Neural crest cell (in vitro differentiated cells): ENCODE measurements at places on chromosomes 1 and 21. TPM values are rescaled to one million over a fixed set of nuclear protein-coding genes. Genes with fewer than 3 reads are reported as not detected.

Gene FAM72C
- total RNA-seq, result 5.1 and 7.1 TPM in 2 replicates

Gene NR0B2
- not detected in 2 replicates for total RNA-seq

Gene KRTAP22-1
- not detected in 2 replicates for total RNA-seq

Gene CFAP141
- total RNA-seq, result not detected in 2 replicates

Gene CLDN19
- 0.14 and 0.19 TPM in 2 replicates for total RNA-seq

Gene ZYG11A
- total RNA-seq, result 0.14 and 0.19 TPM in 2 replicates

Gene IL22RA1
- total RNA-seq, result not detected in 2 replicates

Gene RGSL1
- not detected in 2 replicates for total RNA-seq

GRCh38 chr1:166730299-166730888 lies 108.9 kb upstream of the POGK start:
- no peaks in the 10 kb centered on the region for H3K27me3 ChIP-seq
- no peak for DNase-seq
- H3K36me3 ChIP-seq, result no peaks in the 10 kb centered on the region
- no peaks in the 10 kb centered on the region for H3K4me1 ChIP-seq
- no peak overlapping the region for H3K4me3 ChIP-seq
- H3K27ac ChIP-seq, result no peak overlapping the region

DNA sequence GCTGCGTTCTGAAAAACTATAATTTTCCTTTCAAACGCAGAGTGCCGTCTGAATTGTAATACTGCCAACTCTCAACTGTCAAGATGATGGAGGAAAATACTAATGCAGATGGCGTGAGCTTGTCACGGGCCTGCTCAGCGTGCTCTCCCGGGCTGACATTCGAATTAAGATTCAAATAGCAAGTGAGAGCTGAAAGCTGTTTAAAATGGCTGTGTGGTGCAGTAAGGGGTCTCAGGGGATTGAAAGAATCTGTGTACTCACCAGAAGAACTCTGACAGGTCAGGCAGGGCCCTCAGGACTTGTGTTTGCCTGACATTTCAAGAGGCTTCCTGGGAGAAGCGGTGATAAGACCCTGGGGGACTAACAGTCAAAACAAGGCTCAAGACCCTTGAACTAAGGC lies 33.1 kb downstream of the ZMYND12 start:
- H3K27me3 ChIP-seq, result no peaks in the 10 kb centered on the region
- no peak for DNase-seq
- no peaks in the 10 kb centered on the region for H3K36me3 ChIP-seq
- H3K4me1 ChIP-seq, result peaks cover 6% of the 10 kb centered on the region

DNA sequence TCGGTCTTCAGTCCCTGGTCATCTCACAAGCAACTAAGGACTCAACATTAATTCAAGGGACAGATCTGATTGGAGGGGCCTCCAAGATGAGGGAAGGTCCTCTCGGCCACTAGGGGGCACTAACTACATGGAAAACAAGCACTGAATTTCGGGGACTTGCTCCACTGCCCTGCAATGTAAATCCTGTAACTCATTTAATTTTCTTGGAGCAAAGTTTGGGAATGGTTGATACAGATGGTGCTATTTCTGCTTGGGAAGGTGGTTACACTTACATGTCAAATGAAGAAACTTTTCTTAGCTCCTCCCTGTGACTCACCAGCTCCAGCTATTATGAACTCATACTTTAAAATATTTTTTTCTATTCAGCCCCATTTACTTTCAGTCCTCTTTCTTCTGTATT lies 97.4 kb upstream of the KCNJ15 start:
- H3K4me1 ChIP-seq, result peaks cover 10% of the 10 kb centered on the region
- no peak overlapping the region for H3K27ac ChIP-seq
- no peaks in the 10 kb centered on the region for H3K27me3 ChIP-seq
- DNase-seq, result peak; percentile 61
- no peaks in the 10 kb centered on the region for H3K36me3 ChIP-seq

DNA sequence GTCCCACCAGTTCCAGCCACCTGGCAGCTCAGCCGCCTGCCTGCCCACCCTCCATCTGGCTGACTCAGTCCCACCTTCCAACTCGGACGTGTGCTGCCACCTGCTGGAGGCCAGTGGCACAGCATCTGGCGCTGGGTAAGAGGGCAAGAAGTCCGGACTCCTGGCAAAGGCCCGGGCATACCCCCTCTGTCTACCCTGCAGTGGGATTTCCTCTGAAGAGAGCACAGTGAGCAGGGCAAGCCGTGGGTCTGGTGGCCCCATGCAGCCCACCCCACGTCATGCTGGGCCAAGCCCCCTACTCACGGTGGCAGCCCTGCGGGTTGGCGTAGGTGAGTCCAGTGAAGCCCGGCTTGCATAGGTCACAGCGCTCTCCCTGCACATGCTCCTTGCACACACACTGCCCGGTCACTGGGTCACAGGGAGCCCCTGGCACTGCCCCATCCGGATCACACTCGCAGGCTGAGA lies 24.5 kb downstream of the LAMB3 start:
- H3K4me3 ChIP-seq, result no peak overlapping the region
- H3K27me3 ChIP-seq, result peaks cover 19% of the 10 kb centered on the region
- H3K4me1 ChIP-seq, result peaks cover 15% of the 10 kb centered on the region
- H3K36me3 ChIP-seq, result no peaks in the 10 kb centered on the region
- H3K27ac ChIP-seq, result no peak overlapping the region

DNA sequence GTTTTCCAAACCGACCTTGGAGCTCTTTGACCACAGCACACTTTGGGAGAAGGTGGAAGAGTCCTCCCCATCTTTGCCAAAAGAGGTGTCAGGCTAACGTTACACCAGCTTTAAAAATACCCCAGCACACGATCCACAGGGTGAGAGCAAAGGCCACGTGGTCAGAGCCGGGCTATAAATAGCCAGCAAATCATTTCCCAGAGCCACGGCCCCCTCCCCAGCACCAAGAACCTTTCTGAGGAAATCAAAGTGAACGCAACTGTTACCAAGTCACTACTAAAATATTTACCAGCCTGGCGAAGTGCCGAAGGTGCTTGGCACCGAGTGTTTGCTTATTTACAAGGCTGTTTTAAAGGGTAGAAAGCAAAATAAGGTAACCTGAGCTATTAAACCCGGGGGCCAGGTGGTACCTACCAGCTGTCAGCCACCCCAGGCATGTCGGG lies 72.4 kb downstream of the CASZ1 start:
- H3K4me3 ChIP-seq, result no peak overlapping the region
- no peak for DNase-seq
- no peak overlapping the region for H3K27ac ChIP-seq
- H3K4me1 ChIP-seq, result peaks cover 14% of the 10 kb centered on the region
- peaks cover 93% of the 10 kb centered on the region for H3K27me3 ChIP-seq
- no peaks in the 10 kb centered on the region for H3K36me3 ChIP-seq

GRCh38 chr1:206776229-206776628 lies 3.9 kb upstream of the IL10 start:
- no peaks in the 10 kb centered on the region for H3K27me3 ChIP-seq
- H3K27ac ChIP-seq, result no peak overlapping the region
- H3K4me3 ChIP-seq, result no peak overlapping the region
- peaks cover under 1% of the 10 kb centered on the region for H3K4me1 ChIP-seq

DNA sequence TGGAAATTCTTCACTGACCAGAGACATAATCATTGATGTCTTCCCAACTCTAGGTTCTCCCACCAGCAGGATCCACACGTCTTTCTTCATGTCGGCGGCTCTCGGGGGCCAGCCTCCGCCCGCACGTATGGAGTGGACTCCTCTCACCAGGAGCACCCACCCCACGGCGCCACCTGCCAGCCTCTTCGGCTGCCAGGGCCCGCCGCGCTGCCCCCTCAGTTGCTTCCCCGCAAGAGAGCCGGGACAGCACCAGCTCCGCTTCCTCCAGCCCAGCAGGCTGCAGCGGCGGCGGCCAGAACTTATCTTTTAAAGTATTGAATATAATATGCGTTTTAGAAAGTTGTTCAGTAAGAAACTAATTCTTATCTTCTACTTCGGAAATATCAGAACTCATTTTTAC lies 273.5 kb downstream of the LIPI start:
- no peaks in the 10 kb centered on the region for H3K27me3 ChIP-seq
- no peak for DNase-seq
- H3K4me1 ChIP-seq, result no peaks in the 10 kb centered on the region
- H3K36me3 ChIP-seq, result no peaks in the 10 kb centered on the region

- H3K4me3 ChIP-seq, result no peak overlapping the region
Measured at GRCh38 chr1:203524824-203525223, 30.9 kb downstream of the OPTC start.

GRCh38 chr1:151137789-151138188 lies 8.6 kb downstream of the SEMA6C start:
- H3K4me3 ChIP-seq, result no peak overlapping the region
- no peak for DNase-seq
- H3K36me3 ChIP-seq, result peaks cover 14% of the 10 kb centered on the region
- no peak overlapping the region for H3K27ac ChIP-seq
- H3K4me1 ChIP-seq, result no peaks in the 10 kb centered on the region

DNA sequence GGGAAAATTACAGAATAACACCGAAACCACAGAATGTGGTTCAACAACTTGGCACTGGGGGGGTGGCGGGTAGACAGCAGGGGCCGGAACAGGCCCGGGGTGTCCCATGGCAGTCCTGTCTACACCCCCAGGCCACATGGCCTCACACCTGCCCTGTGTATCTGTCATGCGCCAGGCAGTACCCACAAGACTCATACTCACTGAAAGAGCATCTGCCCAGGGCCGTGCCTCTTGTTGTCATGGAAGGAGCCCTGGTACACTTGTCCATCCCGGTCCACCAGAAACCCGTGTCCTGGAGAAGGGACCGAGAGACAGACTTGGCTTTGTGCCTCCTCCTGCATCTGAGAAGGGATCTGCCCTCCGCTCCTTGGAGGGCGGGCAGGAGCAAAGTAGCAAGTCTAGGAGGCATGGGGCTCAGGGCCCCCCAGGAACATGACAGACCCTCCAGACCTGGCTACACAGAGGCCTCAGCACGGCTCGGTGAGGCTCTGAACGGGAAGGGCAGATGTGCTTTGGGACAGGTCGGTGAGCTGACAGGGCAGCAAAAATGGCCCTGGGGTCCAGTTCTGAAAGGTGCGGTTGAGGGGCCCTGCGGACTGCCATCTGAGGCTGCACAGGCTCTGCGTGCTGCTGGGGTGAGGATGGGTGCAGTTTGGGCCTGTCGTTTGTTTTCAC lies 5.6 kb downstream of the MORN1 start:
- H3K27me3 ChIP-seq, result no peaks in the 10 kb centered on the region
- DNase-seq, result no peak
- H3K4me3 ChIP-seq, result peak overlapping the region; percentile 47
- H3K4me1 ChIP-seq, result no peaks in the 10 kb centered on the region
